ENCODE measurements at places on chromosomes 4 and X. TPM values are rescaled to one million over a fixed set of nuclear protein-coding genes. Genes with fewer than 3 reads are reported as not detected.
A peak's percentile ranks its signal among the peaks of the same experiment; 100 is the strongest.

DNA sequence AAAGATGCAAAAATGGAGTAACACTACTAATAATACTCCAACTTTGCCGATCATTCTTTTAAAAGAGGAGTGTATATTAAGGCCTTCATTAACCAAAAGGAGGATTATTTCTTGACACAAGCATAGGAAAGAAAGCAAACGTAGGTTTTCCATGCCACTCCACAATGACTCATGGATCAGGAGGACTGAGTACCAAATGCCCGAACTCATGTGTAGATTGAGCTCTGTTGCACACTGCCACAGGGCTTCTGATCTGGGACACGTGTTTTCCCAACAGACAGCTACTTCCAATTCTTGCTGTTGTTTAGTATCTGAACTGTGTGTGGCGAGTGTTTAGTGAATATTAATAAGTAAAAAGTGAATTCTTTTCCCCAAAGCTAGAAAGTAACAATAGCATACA is 131.2 kb downstream of the LDB2 start:
- no peak for DNase-seq

GRCh38 chr4:163755013-163755412 is 260.5 kb downstream of the TMA16 start:
- peak; percentile 12 for DNase-seq

- DNase-seq: no peak
Measured at GRCh38 chr4:79174490-79175252, 151.2 kb downstream of the NAA11 start.

DNA sequence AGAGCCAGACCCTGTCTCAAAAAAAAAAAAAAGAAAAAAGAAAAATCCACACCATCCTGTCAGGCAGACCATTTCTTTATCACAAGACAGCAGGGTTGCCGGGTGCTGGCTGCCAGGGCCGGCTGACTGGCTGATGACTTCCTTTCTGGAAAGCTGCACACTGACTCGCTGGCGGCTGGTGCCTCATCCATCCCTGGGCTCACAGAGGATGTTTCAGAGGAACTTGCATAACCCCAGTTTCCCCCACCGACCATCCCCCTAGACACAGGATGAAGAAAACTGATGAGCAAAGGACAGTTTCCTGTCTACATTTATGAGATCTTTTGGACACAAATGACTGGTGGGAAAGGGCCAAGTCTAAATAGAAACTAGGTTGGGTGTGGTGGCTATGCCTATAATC is 14.1 kb downstream of the HPSE start:
- no peak for DNase-seq

- no peak for DNase-seq
Measured at GRCh38 chrX:21799767-21800166, 39.6 kb upstream of the MBTPS2 start.

GRCh38 chr4:143307531-143307930 is 29.1 kb upstream of the GAB1 start:
- DNase-seq: no peak

- no peak for DNase-seq
Measured at GRCh38 chr4:128488055-128488705, 200.6 kb upstream of the PGRMC2 start.

GRCh38 chr4:54402880-54403480 is 173.9 kb downstream of the PDGFRA start:
- no peak for DNase-seq

GRCh38 chrX:11398785-11399184 is 105.6 kb downstream of the AMELX start:
- no peak for DNase-seq

GRCh38 chr4:153233761-153234371 is 29.6 kb downstream of the TRIM2 start:
- DNase-seq: no peak

DNA sequence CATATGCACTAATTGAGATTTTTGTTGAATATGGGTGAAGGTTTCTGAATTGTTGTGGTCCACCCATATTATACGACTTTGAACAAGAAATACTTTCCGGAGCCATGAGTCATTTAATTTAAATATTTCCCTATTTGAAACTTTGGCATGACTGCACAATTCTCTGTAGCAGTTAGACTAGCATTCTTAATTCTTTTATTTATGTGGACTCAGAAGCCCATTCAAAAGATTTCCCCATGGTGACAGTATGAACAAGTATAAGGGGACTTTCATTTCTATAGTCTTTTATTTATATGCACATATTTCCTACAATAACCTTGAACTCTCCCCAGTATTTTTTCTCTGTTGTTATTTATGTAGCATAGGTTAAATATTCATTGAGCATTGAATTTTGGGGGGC is 72.6 kb downstream of the DTHD1 start:
- no peak for DNase-seq

GRCh38 chrX:72060196-72060920 is 71.4 kb downstream of the RTL5 start:
- DNase-seq: no peak

GRCh38 chr4:114401483-114401882 is 197.1 kb upstream of the UGT8 start:
- DNase-seq: no peak

GRCh38 chr4:140236654-140237169 is 82.7 kb upstream of the MAML3 start:
- no peak for DNase-seq

- no peak for DNase-seq
Measured at GRCh38 chr4:87545052-87545451, 15.9 kb upstream of the SPARCL1 start.

GRCh38 chr4:21184788-21185187 is 484.5 kb downstream of the PACRGL start:
- no peak for DNase-seq

DNA sequence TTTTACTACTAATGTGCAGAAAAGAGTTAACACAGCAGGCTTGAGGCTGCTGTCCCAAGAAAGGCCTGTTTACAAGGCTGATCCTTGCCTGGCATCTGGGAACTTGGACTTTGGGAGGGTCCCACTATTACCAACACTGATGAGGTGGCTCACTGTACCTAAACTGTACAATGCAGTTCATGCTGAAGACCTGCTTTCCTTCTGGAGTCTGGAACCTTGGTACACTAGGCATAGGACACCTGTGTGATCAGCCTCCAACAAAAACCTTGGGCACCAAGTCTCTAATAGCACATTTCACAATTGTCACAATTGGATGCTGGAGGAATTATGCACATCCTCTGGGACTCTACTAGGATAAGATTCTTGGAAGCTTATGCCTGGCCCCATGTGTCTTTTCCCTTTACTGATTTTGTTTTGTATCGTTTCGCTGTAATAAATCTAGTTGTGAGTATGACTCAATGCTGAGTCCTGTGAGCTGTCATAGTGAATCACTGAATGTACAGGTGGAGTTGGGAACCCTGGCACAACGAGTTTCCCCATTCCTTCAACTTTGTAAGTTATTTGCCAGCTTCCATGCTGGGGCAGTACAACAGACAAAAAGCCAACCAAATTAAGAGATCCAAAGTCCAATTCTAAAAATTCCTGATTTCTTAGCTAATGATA is 45.9 kb downstream of the TEC start:
- DNase-seq: no peak

GRCh38 chrX:6718766-6719165 is 183.8 kb upstream of the VCX3A start:
- no peak for DNase-seq

DNA sequence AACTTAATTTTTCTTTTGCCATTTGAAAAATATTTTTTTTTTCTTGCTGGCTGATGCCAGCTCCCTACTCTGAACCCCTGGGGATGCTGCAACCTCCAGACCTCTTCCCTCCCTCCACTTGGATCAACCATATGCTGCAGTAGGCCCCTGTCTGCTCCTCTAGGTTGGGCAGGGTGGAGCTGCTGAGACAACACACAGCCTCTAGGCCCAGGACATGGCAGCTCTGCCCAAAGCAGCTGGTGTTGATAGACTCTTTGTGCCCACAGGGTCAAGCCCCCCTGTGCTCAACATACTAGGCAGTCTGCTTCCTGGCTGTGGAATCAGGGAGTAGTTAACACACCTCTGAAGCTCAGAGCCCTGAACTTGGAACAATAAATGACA is 19.9 kb upstream of the CLNK start:
- no peak for DNase-seq

GRCh38 chrX:153410373-153410772 is 899 bp upstream of the ZFP92 start:
- DNase-seq: no peak

DNA sequence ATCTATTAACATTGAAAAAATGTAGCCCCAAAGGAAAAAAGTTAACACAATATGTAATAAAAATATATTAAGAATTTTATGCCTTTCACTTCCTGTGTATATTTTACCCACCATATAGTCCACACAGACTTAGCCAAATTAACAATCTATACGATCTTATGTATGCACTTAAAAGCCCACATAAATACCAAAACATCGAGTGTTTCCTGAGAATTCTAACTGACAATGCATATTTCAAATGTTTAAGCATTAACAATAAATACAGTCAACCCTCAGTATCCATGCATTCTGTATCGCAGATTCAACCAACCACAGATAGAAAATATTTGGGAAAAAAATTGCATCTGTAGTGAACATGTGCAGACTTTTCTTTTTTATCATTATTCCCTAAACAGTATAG is 226.8 kb downstream of the COL25A1 start:
- DNase-seq: no peak

- no peak for DNase-seq
Measured at GRCh38 chr4:69038582-69038981, 57.7 kb upstream of the UGT2B7 start.

GRCh38 chr4:155428128-155428527 is 51.4 kb upstream of the MAP9 start:
- no peak for DNase-seq

- DNase-seq: peak; percentile 73
Measured at GRCh38 chr4:182808673-182809416, 108.3 kb downstream of the DCTD start.

- DNase-seq: no peak
Measured at GRCh38 chr4:133154725-133155124, 5.6 kb downstream of the PCDH10 start.

- DNase-seq: no peak
Measured at GRCh38 chr4:115674485-115674884, 561.1 kb upstream of the NDST4 start.

DNA sequence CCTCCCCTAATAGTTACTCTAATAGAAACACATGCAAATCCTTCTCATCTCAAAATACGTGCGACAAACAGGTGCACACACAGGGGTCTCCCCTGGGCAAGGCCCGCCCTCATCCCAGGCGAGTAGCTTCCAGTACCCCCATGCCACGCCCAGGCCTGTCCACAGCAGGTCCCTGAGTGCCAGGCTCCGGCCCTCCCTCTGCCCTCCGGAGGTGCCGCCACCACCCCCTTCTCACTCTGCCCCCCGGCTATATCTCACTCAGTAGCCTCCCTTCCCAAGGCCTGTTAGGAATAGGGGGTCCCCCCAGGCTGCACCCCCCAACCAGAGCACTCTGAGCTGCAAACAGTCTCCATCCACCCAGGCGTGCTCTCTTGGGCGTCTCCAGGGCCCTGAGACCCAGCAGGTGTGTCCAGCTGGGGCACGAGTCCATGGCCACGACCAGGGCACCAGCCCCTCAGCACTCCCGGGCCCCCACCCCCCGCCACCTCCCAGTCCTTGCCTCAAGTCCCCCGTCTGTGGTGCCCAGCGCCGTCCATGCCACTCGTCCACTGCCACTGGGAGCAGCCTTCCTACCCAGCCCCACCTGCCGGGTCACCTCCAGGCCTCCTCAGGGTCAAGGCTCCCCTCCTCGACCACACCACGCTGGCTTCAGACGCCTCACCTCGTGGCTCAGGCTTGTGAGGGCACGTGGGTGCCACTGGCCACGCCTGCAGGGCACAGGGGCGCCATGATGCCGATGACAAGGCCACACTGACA is 41.7 kb downstream of the FAM53A start:
- no peak for DNase-seq

- peak; percentile 57 for DNase-seq
Measured at GRCh38 chr4:173370130-173370476, 651 bp upstream of the SAP30 start.

DNA sequence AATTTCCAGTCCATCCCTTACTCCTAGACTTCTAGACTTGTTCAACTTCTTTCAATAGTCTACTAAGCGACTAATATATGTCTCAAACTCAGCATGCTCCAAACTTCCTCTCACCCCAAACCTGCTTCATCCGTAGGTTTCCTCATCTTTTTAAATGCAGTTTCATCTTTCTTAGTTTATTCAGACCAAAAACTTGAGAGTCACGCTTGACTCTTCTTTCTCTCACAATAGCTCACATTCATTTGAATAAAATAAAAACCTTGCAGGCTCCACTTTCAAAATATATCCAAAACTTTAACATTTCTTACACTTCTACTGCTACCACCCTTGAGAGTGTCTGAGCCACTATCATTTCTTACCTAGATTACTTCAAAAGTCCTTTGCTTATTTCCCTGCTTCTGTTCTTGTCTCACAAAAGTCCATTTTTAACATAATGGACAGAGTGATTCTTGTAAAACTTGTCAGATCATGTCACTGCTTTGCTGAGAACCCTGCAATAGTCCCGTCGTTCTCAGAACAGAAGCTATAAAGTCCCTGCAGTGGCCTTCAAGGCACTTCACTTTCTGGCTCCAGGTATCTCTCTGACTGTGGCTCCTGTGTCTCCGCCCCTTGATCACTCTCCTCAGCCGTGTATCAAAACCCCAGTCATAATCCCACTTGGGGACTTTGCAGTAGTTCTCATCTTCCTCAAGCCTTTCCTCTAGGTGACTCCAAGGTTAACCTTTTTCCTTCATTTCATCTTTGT is 167.6 kb downstream of the ARHGAP24 start:
- no peak for DNase-seq

DNA sequence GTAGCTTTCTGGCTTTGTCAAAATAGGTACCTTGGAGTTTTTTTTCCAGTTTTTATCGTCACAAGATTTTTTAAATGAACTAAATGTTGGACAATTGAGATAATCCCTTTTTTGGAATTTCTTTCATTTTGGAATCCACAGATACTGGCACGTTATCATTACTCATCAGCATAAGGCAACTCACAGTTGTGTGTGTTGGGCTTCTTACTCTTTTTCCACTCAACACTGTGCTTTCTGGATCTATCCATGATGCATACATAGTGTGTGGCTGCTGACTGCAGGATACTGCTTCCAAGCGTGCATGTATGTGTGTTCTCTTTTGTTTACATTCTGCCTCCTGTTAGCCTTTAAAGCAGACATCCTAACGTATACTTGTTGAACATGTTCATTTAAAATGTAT is 113.5 kb upstream of the FAM9A start:
- DNase-seq: no peak

Gene UGT8
- total RNA-seq: 0.49 TPM

Gene USP51
- total RNA-seq: 1.6 TPM

Gene AMMECR1
- 16.3 TPM for total RNA-seq

Gene SULT1B1
- total RNA-seq: 0.20 TPM

Gene SH2D1A
- 94.6 TPM for total RNA-seq

Gene GPR173
- total RNA-seq: not detected

Gene SLC16A2
- 0.46 TPM for total RNA-seq

Gene FABP2
- total RNA-seq: not detected

Gene CENPVL3
- not detected for total RNA-seq

Gene ARHGEF9
- 18.3 TPM for total RNA-seq

Gene CXorf38
- total RNA-seq: 16.5 TPM

Gene LPAR4
- total RNA-seq: not detected

Gene TMEM128
- 24.1 TPM for total RNA-seq

Gene KLKB1
- 0.22 TPM for total RNA-seq

Gene SPATA4
- total RNA-seq: not detected

Gene MTM1
- total RNA-seq: 19.5 TPM

Gene RAP2C
- total RNA-seq: 34.0 TPM
